ENCODE measurements at places on chromosomes 6 and 20.

DNA sequence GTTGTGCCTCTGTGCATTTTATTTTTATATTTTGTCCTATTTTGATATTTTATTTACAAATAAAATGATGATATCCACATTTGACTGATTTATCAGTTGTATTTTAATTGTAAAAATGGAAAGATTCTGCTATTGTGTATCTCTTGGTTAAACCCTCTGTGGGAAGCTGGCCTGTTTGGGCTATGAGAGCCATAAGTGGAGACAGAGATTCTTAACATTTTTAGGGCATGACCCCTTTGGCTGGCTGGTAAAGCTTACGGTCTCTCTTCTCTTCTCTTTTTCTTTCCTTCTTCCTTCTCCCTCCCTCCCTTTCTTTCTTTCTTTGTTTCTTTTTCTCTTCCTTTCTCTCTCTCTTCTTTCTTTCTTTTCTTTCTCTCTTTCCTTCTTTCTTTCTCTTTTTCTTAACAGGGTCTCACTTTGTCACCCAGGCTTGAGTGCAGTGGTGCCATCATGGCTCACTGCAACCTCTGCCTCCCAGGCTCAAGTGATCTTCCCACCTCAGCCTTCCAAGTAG is 172.3 kb upstream of the CDYL start:
- DNase-seq = no peak

GRCh38 chr6:120965814-120966213 is 368.5 kb downstream of the TBC1D32 start:
- no peak for DNase-seq

DNA sequence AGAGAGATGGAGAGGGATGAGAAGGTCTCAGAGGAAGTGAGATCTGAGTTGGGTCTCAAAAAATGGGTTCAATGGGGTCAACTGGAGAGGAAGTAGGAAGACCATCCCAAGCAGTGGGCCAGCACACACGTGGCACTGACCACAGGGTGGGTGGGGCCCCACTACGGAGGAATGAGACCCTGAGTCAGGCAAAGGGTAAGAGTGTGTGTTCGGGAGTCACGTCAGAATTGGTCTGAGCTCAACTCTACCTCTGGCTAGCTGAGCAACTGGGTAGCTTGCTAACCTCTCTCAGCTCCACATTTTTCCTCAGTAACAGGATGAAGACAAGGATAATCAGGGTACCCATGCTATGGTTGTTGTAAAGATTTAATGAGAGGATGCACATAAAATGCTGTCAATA is 79.0 kb downstream of the TRERF1 start:
- DNase-seq = no peak

- DNase-seq = no peak
These were observed 37.3 kb downstream of the SRSF3 start for GRCh38 chr6:36631326-36632011.

DNA sequence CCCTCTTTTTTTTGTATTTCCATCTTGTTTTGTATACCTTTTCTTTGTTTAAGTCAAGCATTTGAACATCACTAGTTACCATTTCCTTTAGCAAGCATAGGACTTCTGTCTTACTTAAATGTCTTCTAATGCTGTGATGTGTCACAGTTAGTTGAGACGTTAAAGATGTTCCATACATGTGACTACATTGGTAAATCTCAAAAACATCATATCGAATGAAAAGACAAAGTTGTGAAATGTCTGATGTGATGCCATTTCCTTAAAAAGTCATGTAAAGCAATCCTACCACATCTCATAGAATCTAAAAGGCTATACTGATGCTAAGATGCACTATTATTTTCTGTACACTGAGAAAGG is 26.8 kb downstream of the SLC16A10 start:
- no peak for DNase-seq

- no peak for DNase-seq
These were observed 302.7 kb upstream of the PRDM1 start for GRCh38 chr6:105783333-105783935.

DNA sequence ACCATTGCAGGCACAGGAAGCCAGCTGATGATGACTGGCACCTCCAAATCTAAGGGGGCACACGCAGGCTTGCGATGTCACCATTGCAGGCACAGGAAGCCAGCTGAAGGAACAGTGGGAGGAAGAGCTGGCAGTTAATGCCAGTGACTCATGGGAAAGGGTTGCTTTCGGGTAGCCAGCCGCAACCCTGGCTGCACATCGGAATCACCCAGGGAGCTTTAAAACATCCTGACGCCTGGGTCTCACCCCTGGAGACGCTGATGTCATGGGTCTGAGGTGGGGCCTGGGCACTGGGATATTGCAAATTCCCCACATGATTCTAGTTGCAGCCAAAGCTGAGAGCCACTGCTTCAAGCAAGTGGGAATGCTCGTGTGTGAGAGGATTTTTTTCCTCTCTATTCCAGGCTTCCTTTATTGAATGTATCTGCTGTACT is 16.1 kb upstream of the CCN6 start:
- no peak for DNase-seq

DNA sequence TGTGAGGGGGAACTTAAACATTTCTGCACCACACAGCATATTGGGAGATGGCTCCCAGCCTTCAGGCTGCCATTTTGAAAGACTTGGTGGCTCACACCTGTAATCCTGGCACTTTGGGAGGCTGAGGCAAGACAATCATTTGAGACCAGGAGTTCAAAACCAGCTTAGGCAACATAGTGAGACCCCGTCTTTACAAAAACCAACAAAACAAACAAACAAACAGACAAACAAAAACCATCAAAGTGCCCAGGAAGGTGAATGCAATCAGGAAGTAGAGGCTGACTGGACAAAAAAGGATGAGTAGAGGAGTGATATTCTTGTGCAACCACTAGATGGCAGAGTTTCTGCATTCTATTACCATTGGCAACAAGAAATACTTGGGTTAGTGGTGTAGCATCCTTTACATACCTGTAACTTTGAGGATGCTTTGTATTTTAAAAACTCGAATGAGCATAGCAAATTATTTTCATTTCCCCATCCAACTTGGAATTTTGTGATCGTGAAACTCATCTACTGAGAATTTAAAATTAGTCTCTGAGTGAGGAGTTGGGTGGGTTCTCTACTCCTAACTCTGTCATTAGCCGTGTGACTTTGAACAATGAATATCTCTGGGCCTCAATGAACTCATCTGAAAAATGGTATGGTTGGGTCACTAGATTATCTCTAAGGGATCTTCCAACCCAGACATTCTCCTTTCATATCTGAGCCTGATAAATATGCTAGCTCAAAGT is 84.4 kb downstream of the CRYBG1 start:
- DNase-seq = no peak

- DNase-seq = no peak
These were observed 483.5 kb downstream of the UTRN start for GRCh38 chr6:144768551-144769075.

DNA sequence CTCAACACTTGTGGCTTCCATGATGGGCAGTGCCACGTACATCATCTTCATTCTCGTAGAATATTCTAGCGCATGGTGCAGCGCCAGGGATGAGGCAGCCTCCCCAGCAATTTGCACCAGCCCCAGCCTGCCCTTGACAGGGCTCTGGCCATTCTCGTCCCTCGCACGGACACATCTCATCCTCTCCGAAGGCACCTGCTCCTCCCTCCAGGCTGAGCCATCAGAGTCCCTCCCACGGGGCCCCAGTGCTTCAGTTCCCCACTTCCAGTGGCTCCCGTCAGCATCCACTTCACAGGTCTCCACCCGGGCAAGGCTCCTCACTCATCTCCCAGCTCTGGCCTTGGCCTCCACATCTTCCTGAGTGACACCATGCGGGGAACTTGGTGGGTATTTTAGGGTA is 13.3 kb upstream of the PHACTR3 start:
- DNase-seq = no peak

DNA sequence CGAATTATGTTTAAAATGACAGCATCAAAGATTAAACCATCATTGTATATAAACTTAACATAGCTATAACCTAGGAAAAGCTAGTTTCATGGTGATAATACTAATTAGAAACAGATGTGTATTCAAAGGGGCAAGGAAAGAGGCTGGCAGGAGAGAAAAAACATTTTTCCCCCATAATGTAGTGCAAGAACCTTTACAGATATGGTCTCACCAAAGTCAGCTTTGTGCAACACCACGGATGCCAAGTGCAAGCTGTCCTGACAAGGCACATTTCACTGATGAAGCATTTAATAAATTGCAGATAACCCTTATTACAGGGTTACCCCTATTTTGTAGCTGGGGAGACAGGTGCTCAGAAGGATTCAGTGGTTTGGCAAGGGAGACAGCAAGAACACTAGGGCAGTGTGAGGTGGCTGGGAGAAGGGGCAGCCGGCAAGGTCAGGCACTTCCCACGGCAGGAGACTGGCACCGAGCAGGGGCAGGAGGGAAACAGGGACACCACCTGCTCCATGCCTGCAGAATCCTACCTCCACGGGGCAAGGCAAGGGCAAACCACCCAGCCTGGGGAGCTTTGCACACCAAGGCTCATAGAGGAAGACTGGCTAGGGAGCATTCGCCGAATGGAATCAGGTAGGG is 6.5 kb downstream of the RPS6KA2 start:
- no peak for DNase-seq

DNA sequence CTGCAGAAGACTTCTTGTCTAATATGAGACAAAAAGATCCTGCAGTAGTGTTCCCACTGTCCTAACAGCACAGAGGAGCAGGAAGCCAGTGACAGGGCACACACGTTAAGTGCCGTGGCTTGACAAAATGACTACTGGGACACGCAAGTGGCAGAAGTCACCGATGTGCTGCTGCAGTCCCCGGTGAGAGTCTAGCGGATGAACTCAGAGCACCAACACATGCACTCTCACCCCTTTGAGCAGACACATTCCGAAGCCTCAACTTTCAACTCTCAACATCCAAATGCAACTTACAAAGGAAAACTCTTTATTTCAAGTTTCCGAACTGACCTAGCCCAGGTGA is 898 bp downstream of the LAMA4 start:
- no peak for DNase-seq

Measured in activated CD4-positive, CD25-positive, alpha-beta regulatory T cell treated with anti-CD3 and anti-CD28 coated beads, Interleukin-2, amount 50 U/mL, for 72 hours (primary cell).